ENCODE measurements at places on chromosomes 13 and 19. TPM values are rescaled to one million over a fixed set of nuclear protein-coding genes. Genes with fewer than 3 reads are reported as not detected.
A peak's percentile ranks its signal among the peaks of the same experiment; 100 is the strongest.

The ERICH6B gene
- not detected for total RNA-seq

DNA sequence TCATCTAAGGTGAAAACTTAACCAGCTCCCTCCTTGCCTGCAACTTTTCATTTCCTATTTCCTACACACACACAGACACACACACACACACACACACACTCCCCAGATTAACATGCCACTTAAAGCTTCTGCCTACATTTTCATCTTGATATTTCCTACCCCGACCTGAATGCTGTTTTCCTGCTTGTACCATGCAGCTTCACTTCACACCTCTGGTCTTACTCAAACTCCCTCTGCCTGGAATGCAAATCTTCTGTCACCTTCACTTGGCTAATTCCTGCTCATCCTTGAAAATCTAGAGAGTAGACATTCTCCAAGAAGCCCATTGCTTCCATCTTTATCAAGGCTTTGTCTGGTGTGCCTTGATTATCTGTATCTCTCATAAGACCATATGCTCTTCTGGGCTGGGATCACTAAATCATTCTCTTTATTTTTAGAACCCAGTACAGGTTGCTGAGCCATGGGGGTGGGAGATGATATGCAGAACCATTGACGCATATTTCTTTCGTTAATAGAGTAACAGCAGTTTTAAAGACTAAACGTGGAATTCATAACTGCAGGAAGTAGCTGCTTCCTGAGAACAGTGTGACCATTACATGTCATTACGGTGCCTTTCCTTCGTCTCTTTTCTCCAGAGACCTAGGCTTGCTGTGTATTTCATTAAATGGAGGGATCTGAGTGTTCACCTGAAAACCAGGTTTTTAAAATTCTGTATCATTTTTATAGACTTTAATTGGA lies 37.7 kb downstream of the CNMD start:
- DNase-seq = no peak
- no peak overlapping the region for H3K27ac ChIP-seq
- no peaks in the 10 kb centered on the region for H3K36me3 ChIP-seq
- H3K4me3 ChIP-seq = no peak overlapping the region
- H3K27me3 ChIP-seq = no peaks in the 10 kb centered on the region

The BIVM gene
- total RNA-seq = 36.7 TPM

DNA sequence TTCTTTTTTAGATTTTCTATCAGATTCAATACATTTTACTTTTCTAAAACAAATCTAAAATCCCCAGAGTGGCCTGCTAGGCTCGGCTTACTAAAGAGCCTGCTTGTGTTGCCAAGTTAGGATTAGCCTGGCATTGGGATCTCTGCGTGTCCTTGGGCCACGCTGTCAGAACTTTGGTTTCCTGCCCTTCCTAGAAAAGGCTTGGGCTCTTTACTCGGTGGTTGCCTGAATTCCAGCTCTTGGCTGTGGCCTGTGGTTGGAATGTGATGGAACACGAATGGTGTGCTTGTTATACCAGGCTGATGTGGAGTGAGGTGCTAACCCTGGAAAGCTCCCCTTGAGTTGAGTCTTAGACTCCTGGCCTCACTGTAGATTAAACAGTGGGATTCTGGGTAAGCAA lies 8.5 kb downstream of the SPATA13 start:
- H3K27ac ChIP-seq = no peak overlapping the region
- no peak for DNase-seq
- no peaks in the 10 kb centered on the region for H3K36me3 ChIP-seq
- no peaks in the 10 kb centered on the region for H3K4me1 ChIP-seq
- no peak overlapping the region for H3K4me3 ChIP-seq
- peaks cover 19% of the 10 kb centered on the region for H3K27me3 ChIP-seq

GRCh38 chr13:34591900-34592529 lies 350.1 kb upstream of the NBEA start:
- H3K4me1 ChIP-seq = peaks cover 4% of the 10 kb centered on the region
- H3K4me3 ChIP-seq = no peak overlapping the region
- no peak overlapping the region for H3K27ac ChIP-seq
- H3K36me3 ChIP-seq = peaks cover 7% of the 10 kb centered on the region

The NLRP7 gene
- total RNA-seq = not detected

The LYL1 gene
- 3.4 TPM for total RNA-seq

The ZNF571 gene
- 6.8 TPM for total RNA-seq

The CLEC17A gene
- total RNA-seq = not detected

GRCh38 chr13:24625870-24626849 lies 54.0 kb upstream of the ATP12A start:
- DNase-seq = no peak
- H3K27ac ChIP-seq = peak overlapping the region; percentile 33
- no peak overlapping the region for H3K4me3 ChIP-seq
- H3K27me3 ChIP-seq = no peaks in the 10 kb centered on the region
- H3K36me3 ChIP-seq = no peaks in the 10 kb centered on the region
- peaks cover 28% of the 10 kb centered on the region for H3K4me1 ChIP-seq

The ZNF20 gene
- 11.1 TPM for total RNA-seq

GRCh38 chr19:49889038-49889686 lies 7.5 kb downstream of the IL4I1 start:
- H3K36me3 ChIP-seq = peaks cover 18% of the 10 kb centered on the region
- no peak for DNase-seq
- H3K4me3 ChIP-seq = peak overlapping the region; percentile 13

GRCh38 chr19:46299004-46299509 lies 2.2 kb downstream of the HIF3A start:
- H3K27me3 ChIP-seq = peaks cover 3% of the 10 kb centered on the region
- peak overlapping the region; percentile 93 for H3K27ac ChIP-seq
- peaks cover 59% of the 10 kb centered on the region for H3K4me1 ChIP-seq
- peak overlapping the region; percentile 83 for H3K4me3 ChIP-seq
- DNase-seq = peak; percentile 96

GRCh38 chr19:7413629-7414028 lies 64.9 kb downstream of the ARHGEF18 start:
- DNase-seq = no peak
- H3K4me3 ChIP-seq = no peak overlapping the region
- peaks cover 15% of the 10 kb centered on the region for H3K36me3 ChIP-seq
- H3K27ac ChIP-seq = no peak overlapping the region

DNA sequence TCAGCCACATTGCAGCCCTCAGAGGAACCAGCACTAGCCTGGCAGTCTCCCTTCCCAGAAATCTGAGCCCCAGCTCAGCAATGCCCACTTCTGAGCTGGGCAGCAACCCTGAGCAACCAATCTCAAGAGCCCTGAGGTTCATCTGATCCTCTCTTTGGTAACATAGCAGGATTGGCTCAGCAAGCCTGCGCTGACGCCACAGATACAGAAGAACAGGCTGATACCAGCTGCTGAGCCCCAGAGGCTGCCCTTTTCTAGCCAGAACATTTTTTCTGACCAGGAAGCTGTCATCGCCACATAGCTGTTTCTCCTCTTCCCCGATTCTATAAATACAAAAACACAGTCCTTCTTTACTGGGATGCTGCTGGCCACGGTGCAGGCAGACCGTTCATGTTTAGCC lies 59.8 kb downstream of the TRPM4 start:
- peaks cover 12% of the 10 kb centered on the region for H3K27me3 ChIP-seq
- DNase-seq = no peak
- H3K27ac ChIP-seq = no peak overlapping the region
- H3K4me1 ChIP-seq = no peaks in the 10 kb centered on the region
- no peak overlapping the region for H3K4me3 ChIP-seq
- peaks cover 4% of the 10 kb centered on the region for H3K36me3 ChIP-seq

- peaks cover 2% of the 10 kb centered on the region for H3K27me3 ChIP-seq
- DNase-seq = no peak
- H3K4me1 ChIP-seq = no peaks in the 10 kb centered on the region
- H3K27ac ChIP-seq = no peak overlapping the region
- H3K4me3 ChIP-seq = no peak overlapping the region
- no peaks in the 10 kb centered on the region for H3K36me3 ChIP-seq
Measured at GRCh38 chr13:95367309-95367843, 66.1 kb upstream of the ABCC4 start.

The ZNF837 gene
- total RNA-seq = 3.1 TPM

- no peaks in the 10 kb centered on the region for H3K36me3 ChIP-seq
- no peak overlapping the region for H3K27ac ChIP-seq
- H3K4me1 ChIP-seq = peaks cover 22% of the 10 kb centered on the region
- peaks cover 38% of the 10 kb centered on the region for H3K27me3 ChIP-seq
- no peak for DNase-seq
- no peak overlapping the region for H3K4me3 ChIP-seq
Measured at GRCh38 chr13:45773236-45773635, 71.1 kb downstream of the CBY2 start.

- H3K4me1 ChIP-seq = peaks cover 3% of the 10 kb centered on the region
- H3K27ac ChIP-seq = no peak overlapping the region
- H3K36me3 ChIP-seq = no peaks in the 10 kb centered on the region
- H3K4me3 ChIP-seq = no peak overlapping the region
Measured at GRCh38 chr19:32817569-32818476, 51.7 kb downstream of the SLC7A9 start.

The MBD3L3 gene
- total RNA-seq = not detected

The ZNF556 gene
- 0.05 TPM for total RNA-seq

GRCh38 chr13:50617134-50617721 lies 226.3 kb downstream of the DLEU7 start:
- H3K36me3 ChIP-seq = no peaks in the 10 kb centered on the region
- H3K4me3 ChIP-seq = no peak overlapping the region
- H3K27ac ChIP-seq = peak overlapping the region; percentile 68
- peaks cover 33% of the 10 kb centered on the region for H3K4me1 ChIP-seq

DNA sequence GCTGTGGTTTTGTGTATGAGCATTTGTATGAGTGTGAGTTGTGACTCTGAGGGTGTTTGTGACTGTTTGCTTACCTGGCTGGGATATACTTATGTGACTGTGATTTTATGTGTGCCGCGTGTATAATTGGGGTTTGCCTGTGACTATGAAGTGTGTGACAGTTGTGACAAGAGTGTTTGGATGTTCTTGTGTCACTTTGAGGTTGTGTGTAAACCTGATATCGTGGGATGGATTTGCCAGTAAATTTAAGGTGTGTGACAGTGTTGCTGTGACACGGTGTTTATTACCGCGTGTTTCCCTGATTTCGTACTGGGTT lies 442 bp downstream of the ZNF420 start:
- DNase-seq = no peak
- peaks cover 15% of the 10 kb centered on the region for H3K4me1 ChIP-seq
- peak overlapping the region; percentile 92 for H3K27ac ChIP-seq
- peak overlapping the region; percentile 94 for H3K4me3 ChIP-seq
- H3K36me3 ChIP-seq = peaks cover 37% of the 10 kb centered on the region
- H3K27me3 ChIP-seq = no peaks in the 10 kb centered on the region

- no peak overlapping the region for H3K27ac ChIP-seq
- H3K36me3 ChIP-seq = no peaks in the 10 kb centered on the region
- peaks cover 35% of the 10 kb centered on the region for H3K4me1 ChIP-seq
- DNase-seq = no peak
Measured at GRCh38 chr13:46893221-46893740, 3.6 kb downstream of the HTR2A start.

- peaks cover 8% of the 10 kb centered on the region for H3K4me1 ChIP-seq
- no peak for DNase-seq
- peaks cover 7% of the 10 kb centered on the region for H3K36me3 ChIP-seq
- no peak overlapping the region for H3K27ac ChIP-seq
Measured at GRCh38 chr13:50220938-50221337, 205.7 kb downstream of the KCNRG start.

The NCAN gene
- 0.02 TPM for total RNA-seq

The SPINT2 gene
- total RNA-seq = 312 TPM

GRCh38 chr13:113997845-113998751 lies 24.2 kb upstream of the C13orf46 start:
- no peak overlapping the region for H3K4me3 ChIP-seq
- DNase-seq = no peak
- peak overlapping the region; percentile 11 for H3K27ac ChIP-seq
- peaks cover 11% of the 10 kb centered on the region for H3K4me1 ChIP-seq
- no peaks in the 10 kb centered on the region for H3K27me3 ChIP-seq

GRCh38 chr13:39760521-39760920 lies 105.1 kb downstream of the COG6 start:
- no peak for DNase-seq
- H3K36me3 ChIP-seq = peaks cover 25% of the 10 kb centered on the region
- H3K27ac ChIP-seq = peak overlapping the region; percentile 59
- no peaks in the 10 kb centered on the region for H3K27me3 ChIP-seq
- no peak overlapping the region for H3K4me3 ChIP-seq
- peaks cover 9% of the 10 kb centered on the region for H3K4me1 ChIP-seq

- no peak overlapping the region for H3K4me3 ChIP-seq
- H3K36me3 ChIP-seq = peaks cover 25% of the 10 kb centered on the region
- peaks cover 2% of the 10 kb centered on the region for H3K4me1 ChIP-seq
- no peaks in the 10 kb centered on the region for H3K27me3 ChIP-seq
Measured at GRCh38 chr19:8256276-8257051, 47.3 kb downstream of the CERS4 start.

The CASP14 gene
- not detected for total RNA-seq

The ZNF559 gene
- 40.0 TPM for total RNA-seq

DNA sequence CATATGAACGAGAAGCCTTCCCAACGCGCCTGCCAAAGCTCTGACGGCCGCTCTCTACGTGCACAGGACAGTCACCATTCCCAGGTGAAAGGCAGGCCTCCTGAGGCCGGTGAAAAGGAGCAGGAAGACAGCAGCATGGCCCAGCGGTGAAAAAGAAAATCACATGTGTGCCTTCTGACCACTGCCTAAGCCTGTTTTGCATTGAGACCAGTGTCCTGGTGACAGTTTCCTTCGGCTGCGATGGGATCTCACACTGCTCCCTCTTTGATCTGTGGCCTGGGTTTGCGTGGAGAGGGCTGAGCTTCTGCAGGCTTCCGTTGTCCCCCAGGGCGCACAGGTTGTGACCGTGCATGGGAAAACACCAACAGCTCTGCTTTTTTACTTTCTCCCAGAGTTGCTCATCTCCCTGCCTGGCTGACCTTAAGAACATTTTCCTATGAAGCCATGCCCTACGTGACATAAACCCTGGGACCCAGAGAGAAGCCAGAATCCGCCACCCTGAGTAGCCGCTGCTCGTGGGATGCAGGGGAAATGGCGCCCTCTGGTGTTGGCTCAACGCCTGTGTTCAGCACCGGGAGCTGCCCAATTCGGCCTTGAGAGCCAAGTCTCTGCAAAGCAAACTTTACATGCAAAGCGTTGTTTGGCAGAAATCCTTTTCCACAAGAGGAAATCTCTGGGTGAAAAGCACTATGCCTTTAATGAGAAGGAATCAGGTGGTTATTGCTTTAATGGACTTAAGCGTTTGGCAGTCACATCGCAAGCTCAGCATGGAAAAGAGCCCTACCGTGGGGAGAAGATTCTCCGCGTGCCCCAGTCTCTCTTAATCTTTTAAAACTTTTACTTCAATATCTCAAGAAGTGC lies 112.2 kb upstream of the GPR12 start:
- H3K27ac ChIP-seq = no peak overlapping the region
- H3K4me3 ChIP-seq = no peak overlapping the region
- H3K36me3 ChIP-seq = no peaks in the 10 kb centered on the region
- no peaks in the 10 kb centered on the region for H3K4me1 ChIP-seq
- H3K27me3 ChIP-seq = peaks cover 21% of the 10 kb centered on the region
- peak; percentile 47 for DNase-seq

GRCh38 chr13:51879133-51879532 lies 17.4 kb downstream of the CCDC70 start:
- H3K36me3 ChIP-seq = peaks cover 1% of the 10 kb centered on the region
- DNase-seq = no peak
- no peaks in the 10 kb centered on the region for H3K27me3 ChIP-seq
- H3K4me3 ChIP-seq = no peak overlapping the region
- H3K4me1 ChIP-seq = peaks cover 8% of the 10 kb centered on the region
- no peak overlapping the region for H3K27ac ChIP-seq

The PALM gene
- 86.9 TPM for total RNA-seq

Measured in mesothelial cell of epicardium (in vitro differentiated cells).